ENCODE measurements at places on chromosomes 7 and 10.

- DNase-seq: no peak
Observed at GRCh38 chr7:108973075-108973474, 403.4 kb downstream of the DNAJB9 start.

DNA sequence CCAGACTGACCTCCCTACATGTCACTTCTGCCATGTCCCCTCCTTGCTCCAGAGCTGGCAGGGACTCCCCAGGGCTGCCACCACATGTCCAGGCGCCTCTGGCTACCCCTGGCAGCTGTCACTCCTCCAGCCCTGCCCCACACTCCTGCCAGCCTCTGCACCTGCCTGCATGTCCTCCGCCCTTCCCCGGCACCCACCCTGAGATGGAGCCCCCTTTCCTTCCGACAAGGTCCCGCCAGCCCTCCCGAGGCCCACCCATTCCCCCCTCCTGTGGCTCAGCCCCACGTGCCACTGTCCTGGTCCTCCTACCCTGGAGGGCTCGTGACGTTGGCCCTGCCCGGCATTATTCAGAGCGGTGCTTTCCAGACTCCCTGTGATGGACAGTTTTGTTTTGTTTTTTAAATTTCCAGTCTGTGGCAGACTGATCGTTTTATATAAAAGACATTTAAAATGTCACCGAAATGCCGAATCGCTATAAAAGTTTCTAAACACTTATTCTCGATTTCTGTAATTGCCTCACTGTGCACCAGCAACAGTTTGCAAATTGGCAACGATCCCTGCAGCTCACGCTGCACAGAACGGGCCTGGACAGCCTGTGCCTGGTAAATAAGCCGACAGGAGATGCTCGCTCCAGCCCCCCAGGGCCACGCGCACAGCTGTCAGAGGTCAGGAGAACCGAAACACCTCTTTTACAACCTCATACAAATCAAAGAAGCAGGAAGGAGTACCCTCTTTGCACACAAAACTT, 111.1 kb upstream of the SH2B2 start:
- DNase-seq: no peak

DNA sequence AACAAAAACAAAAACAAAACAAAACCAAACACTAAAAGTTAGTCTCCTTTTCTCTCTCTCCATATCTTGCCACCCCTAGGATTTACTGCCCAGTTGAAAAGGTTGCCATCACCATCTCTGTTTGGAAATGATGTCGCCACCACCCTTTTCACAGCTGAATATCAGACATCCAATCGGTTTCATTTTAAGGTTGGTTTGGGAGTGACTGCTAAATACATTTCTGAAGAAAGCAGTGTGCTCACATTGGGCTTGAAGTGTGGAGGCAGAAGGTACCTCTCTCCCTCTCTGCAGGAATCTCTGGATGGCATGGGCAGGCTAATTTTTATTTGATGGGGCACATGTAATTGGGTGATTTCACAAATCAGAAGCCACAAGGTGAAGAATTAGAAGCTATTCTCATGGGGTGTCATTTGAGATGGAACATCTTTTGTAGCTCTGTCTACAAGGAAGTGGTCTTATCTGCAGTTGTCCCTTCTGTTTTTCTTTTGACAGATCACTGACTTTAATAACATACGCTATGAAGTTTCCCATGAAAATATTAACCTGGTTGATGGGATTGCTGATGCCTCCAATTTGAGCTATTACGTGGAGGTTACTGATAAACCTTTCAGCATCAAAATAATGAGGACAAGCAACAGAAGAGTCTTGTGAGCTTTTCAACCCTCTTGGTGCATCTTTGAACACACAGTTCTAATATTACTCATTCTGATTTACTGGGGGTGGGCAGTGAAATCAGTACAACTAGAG, 20.1 kb downstream of the MGAM2 start:
- DNase-seq: no peak

DNA sequence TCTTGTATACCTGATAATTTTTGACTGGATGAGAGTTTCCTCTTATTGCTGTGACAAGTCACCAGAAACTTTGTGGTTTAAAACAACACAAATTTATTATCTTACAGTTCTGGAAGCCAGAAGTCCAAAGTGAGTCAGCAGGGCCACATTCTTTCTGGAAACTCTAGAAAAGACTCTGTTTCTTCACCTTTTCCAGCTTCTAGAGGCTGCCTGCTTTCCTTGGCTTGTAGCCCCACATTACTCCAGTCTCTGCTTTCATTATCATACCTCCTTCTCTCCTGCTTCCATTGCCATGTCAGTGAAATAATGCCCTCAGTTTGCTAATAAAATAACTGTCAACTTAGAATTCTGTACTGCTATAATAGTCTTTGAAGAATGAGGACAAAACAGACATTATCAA, 65.3 kb downstream of the VCL start:
- no peak for DNase-seq

- no peak for DNase-seq
Observed at GRCh38 chr10:36038316-36038955, 396.3 kb upstream of the FZD8 start.

DNA sequence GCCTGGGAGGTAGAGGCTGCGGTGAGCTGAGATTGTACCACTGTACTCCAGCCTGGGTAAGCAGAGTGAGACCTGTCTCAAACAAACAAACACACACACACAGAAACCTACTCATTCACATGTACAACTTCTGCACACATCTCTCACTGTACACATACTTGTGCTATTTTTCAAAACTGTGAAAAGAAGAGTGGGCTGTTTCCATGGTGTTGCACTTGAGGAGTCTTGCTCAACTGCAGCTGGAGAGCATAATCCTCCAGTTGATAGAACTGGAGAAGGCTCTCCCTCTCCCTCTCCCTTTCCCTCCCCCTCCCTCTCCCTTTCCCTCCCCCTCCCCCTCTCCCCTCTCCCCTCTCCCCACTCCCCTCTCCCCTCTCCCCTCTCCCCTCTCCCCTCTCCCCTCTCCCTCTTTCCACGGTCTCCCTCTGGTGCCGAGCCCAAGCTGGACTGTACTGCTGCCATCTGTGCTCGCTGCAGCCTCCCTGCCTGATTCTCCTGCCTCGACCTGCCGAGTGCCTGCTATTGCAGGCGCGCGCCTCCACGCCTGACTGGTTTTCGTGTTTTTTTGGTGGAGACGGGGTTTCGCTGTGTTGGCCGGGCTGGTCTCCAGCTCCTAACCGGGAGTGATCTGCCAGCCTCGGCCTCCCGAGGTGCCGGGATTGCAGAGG, 43.7 kb upstream of the DLD start:
- DNase-seq: no peak

DNA sequence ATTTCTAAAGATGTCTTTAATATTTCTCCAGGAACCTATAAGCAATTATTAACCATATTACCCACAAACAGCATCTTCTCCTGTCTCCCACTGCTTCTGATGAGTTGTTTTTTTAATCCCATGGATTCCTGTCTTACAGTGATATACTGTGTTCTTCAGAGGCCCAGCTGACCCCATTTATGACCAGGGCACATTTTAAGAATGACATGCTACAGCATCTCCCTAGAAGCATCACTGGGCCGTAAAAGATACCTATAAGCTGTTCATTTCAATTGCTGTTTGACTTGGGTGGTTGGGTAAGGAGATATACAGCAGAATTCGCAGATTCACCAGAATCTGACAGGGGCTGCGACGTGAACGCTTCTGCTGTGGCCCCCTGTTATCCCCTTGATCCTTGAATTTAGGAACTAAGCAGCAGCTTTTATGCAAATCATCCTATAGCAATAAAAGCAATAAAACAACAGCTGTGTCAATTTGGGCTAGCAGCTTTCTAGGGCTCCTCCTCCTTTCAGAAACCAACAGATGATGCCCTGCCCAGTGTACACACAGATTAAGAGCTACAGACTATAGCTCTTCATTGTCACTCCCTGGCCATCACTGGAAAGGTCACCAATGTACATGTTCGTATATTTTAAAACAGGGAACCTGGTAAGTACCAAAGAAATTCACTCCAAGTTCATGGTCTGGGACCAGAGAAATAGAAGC, 86.8 kb downstream of the CPEB3 start:
- DNase-seq: no peak

GRCh38 chr10:119644994-119645393, 6.2 kb upstream of the BAG3 start:
- no peak for DNase-seq

DNA sequence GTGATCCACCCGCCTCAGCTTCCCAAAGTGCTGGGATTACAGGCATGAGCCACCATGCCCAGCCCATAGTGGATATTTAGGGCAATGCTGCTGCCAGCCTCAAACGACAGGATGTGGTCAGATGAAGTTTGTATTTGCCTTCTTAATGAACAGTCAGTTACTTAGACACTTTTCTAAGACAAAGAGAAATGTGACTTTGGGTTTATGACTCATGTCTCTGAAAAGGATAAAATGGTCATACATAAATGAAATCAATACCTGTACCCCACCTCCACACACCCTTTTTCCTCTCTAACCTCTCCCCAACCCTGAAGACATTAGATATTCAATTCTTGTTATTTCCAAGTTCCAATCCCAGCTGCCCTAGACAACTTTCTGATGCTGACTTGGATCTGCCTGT, 109.3 kb upstream of the INSIG1 start:
- no peak for DNase-seq

All from activated naive CD4-positive, alpha-beta T cell (primary cell).